ENCODE measurements at places on chromosomes 11 and 22.

- DNase-seq: no peak
Observed at GRCh38 chr11:128494418-128495332, 92.7 kb downstream of the ETS1 start.

- DNase-seq: no peak
Observed at GRCh38 chr11:47857892-47858543, 9.9 kb upstream of the NUP160 start.

GRCh38 chr11:6397156-6397555 lies 6.9 kb downstream of the SMPD1 start:
- no peak for DNase-seq

DNA sequence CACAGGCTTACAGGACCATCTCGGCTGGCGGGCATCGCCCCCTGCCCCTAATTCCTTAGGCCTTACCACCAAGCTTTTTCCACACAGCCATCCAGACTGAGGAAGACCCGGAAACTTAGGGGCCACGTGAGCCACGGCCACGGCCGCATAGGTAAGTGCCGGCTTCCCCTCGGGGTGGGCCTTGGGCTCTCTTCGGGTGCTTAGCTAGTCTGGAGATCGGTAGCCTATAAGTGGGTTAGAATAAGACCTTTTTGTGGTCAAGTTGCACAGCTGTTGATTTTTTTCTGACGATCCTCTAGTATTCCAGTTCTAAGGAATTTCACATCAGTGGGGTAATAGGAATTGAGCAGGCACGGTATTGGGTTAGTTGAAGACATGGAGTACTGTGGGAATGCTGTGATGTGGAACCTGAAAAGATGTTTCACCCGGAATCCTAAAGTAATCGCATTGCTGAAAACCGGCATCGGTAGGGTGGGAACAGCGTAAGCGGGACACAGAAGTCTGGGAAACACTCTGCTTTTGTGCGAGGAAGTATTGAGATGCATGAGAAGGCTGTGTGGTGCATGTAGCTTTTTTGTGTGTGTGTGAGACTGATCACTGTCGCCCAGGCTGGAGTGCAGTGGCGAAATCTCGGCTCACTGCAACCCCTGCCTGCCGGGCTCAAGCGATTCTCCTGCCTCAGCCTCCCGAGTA lies 669 bp downstream of the RPL27A start:
- DNase-seq: no peak

DNA sequence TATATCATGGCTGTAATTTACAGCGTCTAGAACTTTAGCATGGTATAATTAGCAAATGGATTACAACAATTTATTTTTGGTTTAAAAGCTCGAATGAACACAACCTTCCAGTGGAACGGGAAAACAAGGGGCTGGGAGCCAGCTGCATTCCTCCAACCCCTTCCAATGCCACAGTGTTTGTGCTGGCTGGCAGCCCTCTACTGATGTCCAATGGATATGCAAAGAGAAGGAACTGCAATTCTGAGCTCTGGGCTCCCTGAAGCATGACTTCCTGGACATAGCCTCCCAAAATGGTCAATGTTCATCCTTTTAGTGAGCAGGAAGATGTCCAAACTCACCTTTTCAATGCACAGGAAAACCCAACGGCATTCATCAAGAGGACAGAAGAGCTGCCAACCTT lies 288.3 kb downstream of the TENM4 start:
- DNase-seq: no peak

DNA sequence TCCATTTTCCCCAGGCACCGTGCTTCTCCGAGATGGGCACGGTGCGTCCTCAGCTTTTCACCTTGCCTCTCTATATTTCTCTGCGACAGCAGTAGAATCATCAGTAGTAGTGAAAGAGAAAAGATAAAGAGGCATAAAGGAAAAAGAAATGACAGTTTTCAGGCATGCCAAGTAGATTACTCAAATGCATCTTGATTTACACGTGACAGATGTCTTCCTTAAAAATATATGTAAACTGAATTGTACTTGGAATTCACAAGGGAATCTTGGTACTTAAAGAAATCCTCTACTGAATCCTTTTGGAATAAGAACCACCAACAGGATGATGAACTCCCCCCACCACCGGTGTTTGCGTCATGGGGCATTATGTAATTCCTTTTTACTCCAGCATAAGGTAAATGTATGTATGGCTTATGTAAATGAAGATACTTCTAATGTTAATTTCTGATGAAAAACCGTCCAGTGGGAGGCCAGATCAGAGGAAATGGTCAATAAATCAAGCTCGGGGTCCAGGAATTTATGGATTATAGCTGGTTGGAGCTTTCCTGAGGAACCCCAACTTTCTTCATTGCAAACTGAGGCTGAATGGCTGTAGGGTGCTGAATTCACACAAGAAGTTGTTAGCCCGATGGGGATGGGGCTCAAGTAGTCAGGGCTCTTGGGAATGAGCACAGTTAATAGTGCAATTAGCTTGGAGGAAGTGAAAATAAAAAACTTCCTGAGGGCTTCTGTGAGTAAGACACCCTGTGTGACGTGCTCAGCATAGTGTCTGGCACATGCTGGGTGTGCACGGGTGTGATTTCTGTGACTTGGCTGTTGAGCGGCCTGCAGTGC lies 630.4 kb downstream of the OPCML start:
- no peak for DNase-seq

DNA sequence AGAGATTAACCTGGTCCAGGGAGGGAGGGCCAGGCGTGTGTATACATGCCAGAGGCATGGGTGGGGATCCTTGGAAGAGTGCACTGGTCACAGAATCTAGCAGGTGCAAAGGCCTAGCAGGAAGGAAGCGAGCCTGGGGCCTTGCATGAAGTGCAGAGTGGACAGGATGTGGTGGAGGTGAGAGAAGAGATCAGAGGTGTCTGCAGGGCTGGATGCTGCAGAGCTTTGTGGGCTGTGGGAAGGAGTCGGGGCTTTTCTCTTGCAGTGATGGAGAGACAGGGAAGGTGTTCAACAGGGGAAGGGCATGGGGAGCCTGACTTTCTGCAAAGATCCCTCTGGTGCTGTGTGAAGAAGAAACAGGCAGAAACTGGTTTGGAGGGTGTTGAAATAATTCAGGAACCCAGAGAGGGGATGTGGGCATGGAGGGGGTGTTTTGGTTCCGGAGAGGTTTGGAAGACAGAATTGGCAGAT lies 2.5 kb upstream of the TPST2 start:
- DNase-seq: no peak

GRCh38 chr22:35921777-35922176 lies 106.8 kb downstream of the RBFOX2 start:
- DNase-seq: peak; percentile 0

DNA sequence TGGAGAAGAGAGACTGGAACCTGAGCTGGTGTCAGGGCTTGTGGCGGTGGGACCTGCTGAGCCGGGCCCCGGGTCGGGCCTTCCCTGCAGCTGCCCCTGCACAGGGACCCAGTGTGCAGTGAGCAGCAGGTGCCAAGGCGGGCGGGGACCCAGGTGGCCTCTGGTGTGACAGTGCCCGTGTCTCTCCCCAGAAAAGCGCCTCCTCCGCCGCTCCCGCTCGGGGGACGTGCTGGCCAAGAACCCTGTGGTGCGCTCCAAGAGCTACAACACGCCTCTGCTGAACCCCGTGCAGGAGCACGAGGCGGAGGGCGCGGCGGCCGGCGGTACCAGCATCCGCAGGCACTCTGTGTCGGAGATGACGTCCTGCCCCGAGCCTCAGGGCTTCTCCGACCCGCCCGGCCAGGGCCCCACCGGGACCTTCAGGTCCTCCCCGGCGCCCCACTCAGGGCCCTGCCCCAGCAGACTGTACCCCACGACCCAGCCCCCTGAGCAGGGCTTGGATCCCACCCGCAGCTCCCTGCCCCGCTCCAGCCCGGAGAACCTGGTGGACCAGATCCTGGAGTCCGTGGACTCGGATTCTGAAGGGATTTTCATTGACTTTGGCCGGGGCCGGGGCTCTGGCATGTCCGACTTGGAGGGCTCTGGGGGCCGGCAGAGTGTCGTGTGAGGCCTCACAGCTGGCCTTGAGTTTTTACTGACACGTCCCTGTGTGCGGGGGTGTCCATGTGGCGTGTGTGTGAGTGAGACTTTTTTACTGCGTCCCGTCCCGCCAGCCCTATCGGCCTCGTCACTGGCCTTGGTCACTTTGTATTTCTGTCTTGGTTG lies 15.6 kb upstream of the ARHGAP8 start:
- DNase-seq: no peak

GRCh38 chr11:98734686-98735085 lies 286.1 kb upstream of the CNTN5 start:
- no peak for DNase-seq

GRCh38 chr22:38973289-38974169 lies 8.6 kb upstream of the APOBEC3B start:
- DNase-seq: no peak

DNA sequence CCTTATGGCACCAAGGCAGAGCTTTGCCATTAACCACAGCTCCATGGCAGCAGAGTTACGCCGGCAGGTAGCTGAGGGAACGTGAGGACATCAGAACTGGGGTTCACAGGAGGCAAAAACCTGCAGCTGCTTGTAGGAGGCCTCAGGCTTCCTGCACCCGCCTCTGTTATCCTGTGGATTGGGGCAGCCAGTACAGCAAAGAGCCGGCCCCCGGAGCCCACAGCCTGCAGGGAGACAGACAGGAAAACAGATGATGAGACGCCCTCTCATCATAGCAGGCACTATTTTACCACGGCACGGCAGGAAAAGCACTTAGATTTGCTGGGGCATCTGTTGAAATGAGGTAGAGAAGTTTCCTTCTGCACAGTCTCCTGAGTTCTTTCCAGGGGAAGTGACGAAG lies 870.3 kb downstream of the TBC1D22A start:
- no peak for DNase-seq

GRCh38 chr22:35411102-35411501 lies 11.2 kb downstream of the MCM5 start:
- DNase-seq: no peak

DNA sequence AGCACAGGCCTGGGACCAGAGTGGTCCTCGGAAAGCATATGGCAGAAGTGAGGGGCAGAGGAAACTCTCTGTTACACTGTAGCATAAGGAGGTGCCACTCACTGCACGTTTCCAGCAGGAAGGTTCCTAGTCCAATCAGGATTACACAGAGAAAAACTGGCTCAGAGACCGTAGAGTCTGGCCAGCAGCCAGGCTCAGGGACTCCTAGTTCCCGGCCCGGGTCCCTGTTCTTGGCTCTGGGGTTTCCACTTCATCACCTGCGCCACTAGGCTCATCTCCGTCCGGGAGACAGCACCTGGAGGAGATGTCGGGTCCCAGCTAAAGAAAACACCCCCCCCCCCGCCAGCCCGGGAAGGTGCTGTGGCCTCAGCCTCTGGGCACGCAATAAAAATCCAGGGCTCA lies 1.1 kb downstream of the TTLL12 start:
- DNase-seq: no peak

All from NCI-H774 (cell line).